ENCODE measurements at places on chromosomes 2 and 18. TPM values are rescaled to one million over a fixed set of nuclear protein-coding genes. Genes with fewer than 3 reads are reported as not detected.
A peak's percentile ranks its signal among the peaks of the same experiment; 100 is the strongest.

Gene GPR75
- 2.5 TPM for total RNA-seq

GRCh38 chr2:12856934-12857601, 140.3 kb downstream of the TRIB2 start:
- no peak for ATAC-seq

- ATAC-seq: peak; percentile 37
Observed at GRCh38 chr2:237196866-237197618, 111.4 kb downstream of the COPS8 start.

DNA sequence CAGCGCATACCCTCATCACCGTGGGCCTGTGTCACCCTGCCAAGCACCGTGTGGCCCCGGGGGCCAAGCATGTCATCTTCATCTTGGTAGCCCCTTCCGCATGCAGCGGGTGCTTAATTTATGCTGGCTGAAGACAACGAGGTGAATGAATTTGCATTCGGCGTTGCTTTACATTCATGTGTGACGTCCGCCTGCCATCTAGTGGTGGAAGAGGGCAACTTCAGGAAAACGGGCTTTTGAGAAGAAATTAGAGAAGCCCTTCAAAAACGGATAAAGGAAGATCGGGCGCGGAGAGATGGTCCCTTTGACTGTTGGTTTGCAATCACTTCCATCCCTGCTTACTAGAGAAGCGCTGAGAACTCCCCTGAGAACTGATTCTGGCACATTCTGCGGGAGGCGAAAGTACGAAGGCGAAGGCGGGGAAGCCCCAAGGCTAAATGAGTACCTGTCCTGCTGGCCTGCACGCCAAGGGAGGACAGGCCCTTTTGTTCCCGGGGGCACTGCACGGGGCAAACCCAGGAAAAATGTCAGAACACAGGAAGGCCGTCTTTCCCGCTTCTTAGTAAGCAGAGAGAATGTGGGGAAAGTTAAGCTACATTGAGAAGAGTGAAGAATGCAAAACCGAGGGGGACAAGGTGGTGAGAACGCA, 145.9 kb downstream of the ZNF516 start:
- ATAC-seq: no peak

Gene MOGAT1
- not detected for total RNA-seq

DNA sequence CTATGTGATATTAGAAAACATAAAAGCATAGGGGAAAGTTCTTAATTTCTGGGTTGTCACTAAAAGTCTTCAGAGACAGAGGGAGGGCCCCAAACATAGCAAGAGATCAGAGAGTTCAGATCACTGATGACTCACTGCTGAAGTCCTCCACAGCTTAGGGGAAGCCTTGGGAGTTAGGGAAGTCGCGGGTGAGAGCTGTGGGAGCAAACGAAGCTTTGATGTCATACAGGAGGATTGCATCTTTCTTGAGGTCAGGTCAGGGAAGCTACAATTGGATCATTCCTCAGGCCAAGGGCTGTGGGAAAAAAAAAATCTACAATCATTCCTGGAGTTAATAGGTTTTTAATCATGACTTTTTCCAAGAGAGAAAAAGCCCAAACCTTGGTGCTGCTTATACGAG, 96.2 kb downstream of the COPS8 start:
- ATAC-seq: peak; percentile 60

Gene LOXHD1
- total RNA-seq: 0.27 TPM

DNA sequence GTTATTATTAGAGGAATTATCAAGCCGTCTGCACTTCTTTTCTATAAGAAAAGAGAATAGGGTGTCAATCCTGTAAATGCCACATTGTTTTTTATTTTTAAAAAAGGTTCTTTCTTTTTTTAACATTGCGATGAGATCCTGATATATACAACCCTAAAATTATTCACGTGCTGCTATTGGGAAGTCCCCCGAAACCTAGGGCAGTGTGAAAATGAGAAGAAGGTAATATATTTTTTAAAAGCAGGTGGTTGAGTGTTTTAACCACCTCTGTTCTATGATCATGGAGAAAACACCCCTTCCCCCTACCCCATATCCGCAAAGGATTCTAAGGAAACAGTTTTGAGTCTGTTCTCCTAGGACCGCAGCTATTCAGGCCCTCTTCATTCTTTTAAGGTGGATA, 94.5 kb upstream of the KLHL14 start:
- ATAC-seq: no peak

Data from gastroesophageal sphincter (tissue), 4 donors.